Activated CD4-positive, alpha-beta memory T cell treated with anti-CD3 and anti-CD28 coated beads, Interleukin-2, amount 10 ng/mL, durations not matched to agents 7 days and 5 days (primary cell): ENCODE measurements at places on chromosomes 7 and 10. TPM values are rescaled to one million over a fixed set of nuclear protein-coding genes. Genes with fewer than 3 reads are reported as not detected.

Gene C10orf62
- total RNA-seq, result not detected

Gene CYREN
- 32.1 TPM for total RNA-seq

Gene PSD
- 1.4 TPM for total RNA-seq

Gene VWDE
- 5.2 TPM for total RNA-seq

Gene NIPSNAP2
- total RNA-seq, result 31.7 TPM

Gene CRTAC1
- not detected for total RNA-seq

Gene CALCR
- not detected for total RNA-seq

Gene FBXL13
- total RNA-seq, result 0.58 TPM

Gene PNLIPRP2
- not detected for total RNA-seq

Gene UNC5B
- total RNA-seq, result not detected

Gene CTAGE8
- total RNA-seq, result 1.4 TPM

Gene SRRM3
- not detected for total RNA-seq

Gene MSS51
- 3.3 TPM for total RNA-seq

Gene HMX3
- not detected for total RNA-seq
